RPMI7951 (cell line): ENCODE measurements at places on chromosomes 2 and 18. TPM values are rescaled to one million over a fixed set of nuclear protein-coding genes. Genes with fewer than 3 reads are reported as not detected.

Gene PARD3B
- total RNA-seq: 0.96 and 1.4 TPM in 2 replicates

Gene DCDC2C
- not detected in 2 replicates for total RNA-seq

DNA sequence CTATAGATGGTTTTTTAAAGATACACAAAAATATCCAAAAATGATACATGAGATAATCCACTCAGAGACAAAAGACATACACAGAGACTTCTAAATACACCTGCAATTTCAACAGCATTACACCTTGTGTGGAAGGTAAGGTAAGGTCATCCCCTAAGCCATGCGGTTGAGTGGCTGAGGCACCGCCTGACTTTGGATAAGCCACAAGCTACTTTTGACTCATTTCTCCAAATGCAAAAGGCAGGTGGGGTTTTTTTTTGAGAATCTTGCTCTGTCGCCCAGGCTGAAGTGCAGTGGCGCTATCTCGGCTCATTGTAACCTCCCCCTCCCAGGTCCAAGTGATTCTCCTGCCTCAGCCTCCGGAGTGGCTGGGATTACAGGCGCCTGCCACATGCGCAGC, 13.1 kb downstream of the AP1S3 start:
- DNase-seq: no peak

GRCh38 chr2:165305391-165306096, 66.3 kb downstream of the SCN2A start:
- no peak for DNase-seq

DNA sequence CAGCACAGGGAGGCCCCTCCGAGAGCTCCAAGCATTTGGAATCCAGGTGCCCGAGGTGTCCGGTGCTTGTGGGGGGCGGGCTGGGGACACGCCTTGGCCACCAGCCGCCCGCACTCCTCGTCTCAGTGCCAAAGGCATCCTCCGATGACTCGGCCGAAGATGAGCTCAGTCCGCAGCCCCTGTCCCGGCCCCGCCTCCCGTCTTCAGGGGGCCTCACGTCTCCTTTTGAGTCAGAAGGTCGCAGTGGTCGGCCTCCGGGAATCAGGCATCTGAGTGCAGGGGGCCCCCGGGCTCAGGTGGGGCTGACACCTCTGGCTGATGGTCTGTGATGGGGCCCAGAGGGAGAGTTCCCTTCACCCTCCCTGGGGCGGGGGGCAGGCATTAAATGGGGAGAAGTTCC, 74.8 kb downstream of the NFATC1 start:
- no peak for DNase-seq

- no peak for DNase-seq
Observed at GRCh38 chr2:128638341-128639119, 319.9 kb upstream of the HS6ST1 start.

DNA sequence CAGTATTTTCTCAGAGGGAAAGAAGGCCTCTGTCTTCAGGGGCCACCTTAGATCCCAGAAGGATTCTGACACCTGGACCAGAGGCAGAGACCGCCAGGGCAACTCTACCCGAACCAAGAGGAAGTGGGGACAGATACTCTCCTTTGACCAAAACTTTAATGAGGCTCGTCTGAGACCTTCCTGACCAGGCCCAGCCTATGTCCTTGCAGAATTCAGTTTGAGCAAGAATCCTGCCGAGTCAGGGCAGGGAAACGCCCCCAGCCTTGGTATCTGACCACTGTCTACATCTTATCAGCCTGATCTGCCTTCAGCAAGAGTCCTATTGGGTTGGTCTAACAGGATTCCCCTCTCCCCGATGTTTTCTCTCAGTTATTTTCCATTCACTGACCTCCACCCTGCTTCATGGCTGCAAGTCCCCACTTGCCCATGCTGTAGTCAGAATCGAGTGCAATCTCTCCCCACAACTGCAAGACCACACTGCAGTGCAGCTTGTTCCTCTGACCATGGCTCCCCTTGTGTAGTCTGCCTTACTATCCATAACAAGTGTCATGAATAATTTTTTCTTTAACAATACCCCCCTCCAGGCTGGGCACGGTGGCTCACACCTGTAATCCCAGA, 95.0 kb downstream of the MSH2 start:
- no peak for DNase-seq

Gene STPG4
- not detected in 2 replicates for total RNA-seq

- no peak for DNase-seq
Observed at GRCh38 chr18:50697509-50697908, 122.3 kb downstream of the MRO start.
